Activated CD4-positive, alpha-beta T cell treated with anti-CD3 and anti-CD28 coated beads, Interleukin-2, amount 50 U/mL, for 16 hours (primary cell): ENCODE measurements at places on chromosomes 13 and 19.

DNA sequence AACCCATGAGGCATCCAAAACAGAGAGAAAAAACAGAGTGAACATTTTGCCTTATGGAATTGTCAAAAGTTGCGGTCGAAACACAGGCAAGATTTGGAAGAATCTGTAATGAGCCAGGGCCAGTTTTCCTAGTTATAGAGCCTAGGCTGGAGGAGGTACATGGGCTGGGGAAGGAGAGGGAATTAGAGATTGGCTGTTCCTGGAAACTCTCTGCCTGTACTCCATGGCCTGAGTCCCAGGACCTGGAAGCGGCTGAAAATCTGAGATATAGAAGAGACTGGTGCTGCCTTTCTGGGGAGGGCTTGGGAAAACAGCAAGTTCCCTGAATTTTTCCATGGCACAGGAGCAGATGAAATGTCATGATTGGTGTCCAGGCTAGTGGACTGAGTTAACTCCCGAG is 122.8 kb upstream of the KLF12 start:
- DNase-seq, result no peak

- no peak for DNase-seq
Observed at GRCh38 chr19:16397791-16398529, 73.3 kb downstream of the KLF2 start.

GRCh38 chr13:102875256-102875655 is 29.4 kb downstream of the ERCC5 start:
- no peak for DNase-seq

DNA sequence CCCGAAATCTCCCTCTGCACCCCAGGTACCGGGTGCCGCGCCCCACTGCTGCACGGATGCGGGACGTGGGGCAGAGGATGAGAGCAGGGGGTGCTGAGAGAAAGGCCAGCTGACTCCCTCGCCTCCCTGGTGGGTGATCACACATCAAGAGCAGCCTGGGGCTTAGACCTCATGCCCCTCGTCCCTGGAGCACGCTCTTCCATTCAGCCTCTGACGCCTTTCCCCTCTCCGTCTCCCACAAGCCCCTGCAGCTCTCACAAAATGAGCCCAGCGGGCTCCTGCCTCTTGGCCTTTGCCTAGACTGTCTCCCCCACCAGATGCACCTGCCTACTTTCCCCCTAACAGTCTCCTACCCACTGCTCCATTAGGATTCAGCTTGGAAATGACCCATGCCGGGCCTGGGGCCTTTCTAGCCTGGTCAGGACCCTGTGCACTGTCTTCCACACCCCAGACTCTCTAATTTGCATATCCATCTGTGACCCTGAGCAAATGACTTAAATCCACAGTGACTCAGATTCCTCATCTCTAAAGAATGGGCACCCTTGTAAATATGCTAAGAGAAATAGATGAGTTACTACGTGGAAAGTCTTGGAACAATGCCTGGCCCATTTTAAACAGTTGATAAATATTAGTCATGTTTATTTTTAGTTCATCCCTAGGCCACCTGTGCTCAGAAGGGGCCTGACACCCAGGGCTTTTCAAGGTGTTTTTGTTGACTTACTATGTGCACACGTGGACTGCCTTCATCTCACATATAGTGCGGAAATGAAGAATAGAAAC is 582 bp upstream of the PTPRH start:
- DNase-seq, result no peak

- DNase-seq, result no peak
Observed at GRCh38 chr13:113183450-113184129, 24.9 kb downstream of the PCID2 start.

DNA sequence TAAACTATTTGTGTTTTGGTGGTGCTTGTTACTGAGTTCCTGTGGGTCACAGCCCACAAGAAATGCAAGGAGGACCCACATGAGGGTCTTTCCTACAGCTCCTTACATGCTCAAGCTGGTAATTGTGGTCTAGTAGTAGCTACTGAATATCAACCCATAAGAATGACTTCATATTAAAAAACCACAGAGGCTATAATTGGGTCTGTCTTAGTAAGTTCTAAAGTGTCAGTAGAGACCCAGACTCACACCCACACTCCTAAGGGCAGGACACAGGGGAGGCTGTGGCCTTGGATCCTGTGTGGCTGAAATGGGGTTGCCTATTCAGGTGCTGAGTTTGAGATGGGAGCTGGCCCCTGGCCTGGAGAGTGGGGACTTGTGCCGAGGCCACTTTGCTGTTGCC is 19.6 kb downstream of the TFDP1 start:
- no peak for DNase-seq

GRCh38 chr19:49395581-49396407 is 7.7 kb downstream of the KASH5 start:
- DNase-seq, result no peak

DNA sequence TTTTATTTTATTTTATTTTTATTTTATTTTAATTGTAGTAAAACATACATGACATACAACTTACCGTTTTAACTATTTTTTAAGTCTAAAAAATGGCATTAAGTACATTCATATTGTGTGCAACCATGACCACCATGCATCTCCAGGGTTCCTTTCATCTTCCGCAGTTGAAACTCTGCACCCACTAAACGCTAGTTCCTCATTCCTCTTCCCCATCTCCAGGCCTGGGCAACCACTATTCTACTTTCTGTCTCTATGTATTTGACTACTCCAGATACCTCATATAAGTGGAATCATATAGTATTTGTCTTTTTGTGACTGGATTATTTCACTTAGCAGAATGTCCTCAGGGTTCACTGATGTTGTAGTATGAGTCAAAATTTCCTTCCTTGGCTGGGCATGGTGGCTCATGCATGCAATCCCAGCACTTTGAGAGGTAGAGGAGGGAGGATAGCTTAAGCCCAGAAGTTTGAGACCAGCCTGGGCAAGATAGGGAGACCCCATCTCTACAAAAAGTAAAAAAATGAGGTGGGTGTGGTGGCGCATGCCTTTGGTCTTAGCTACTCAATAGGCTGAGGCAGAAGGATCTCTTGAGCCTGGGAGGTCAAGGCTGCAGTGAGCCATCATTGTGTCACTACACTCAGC is 55.7 kb upstream of the ZNF507 start:
- no peak for DNase-seq

DNA sequence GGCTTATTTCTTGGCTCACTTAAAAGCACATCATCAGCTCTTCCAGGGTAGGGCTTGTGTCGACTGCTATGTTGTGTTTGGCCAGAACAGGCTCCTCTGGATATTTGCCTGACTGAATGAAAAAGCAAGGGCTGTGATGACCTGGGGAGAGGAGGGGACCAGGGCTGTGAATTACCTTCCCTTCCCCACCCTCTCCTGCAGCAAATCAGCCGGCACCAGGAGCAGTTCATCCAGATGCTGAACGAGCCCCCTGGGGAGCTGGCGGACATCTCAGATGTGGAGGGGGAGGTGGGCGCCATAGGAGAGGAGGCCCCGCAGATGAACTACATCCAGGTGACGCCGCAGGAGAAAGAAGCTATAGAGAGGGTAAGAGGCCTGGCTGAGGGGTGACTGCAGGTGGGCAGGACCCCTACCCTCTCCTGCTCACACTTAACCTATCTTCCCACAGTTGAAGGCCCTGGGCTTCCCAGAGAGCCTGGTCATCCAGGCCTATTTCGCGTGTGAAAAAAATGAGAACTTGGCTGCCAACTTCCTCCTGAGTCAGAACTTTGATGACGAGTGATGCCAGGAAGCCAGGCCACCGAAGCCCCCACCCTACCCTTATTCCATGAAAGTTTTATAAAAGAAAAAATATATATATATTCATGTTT is 4.4 kb downstream of the GADD45GIP1 start:
- no peak for DNase-seq

DNA sequence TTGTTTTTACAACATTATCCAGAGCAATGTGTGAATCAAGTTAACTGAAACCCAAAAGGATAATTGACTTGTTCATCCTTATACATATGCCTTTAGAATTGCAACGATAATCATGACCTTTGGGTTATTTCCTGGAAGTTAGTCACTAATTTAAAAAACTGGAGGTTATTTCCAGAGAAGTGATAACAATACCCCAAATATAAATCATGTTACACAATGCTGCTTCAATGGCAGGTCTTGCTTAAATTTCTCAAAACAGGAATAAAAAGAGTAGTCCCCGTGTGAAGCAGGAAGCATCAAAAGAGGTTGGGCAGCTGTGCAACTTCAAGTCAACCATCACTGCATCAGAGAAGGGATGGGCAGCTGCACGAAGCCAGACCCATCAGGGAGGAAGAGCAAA is 134.4 kb downstream of the EFNB2 start:
- DNase-seq, result no peak

DNA sequence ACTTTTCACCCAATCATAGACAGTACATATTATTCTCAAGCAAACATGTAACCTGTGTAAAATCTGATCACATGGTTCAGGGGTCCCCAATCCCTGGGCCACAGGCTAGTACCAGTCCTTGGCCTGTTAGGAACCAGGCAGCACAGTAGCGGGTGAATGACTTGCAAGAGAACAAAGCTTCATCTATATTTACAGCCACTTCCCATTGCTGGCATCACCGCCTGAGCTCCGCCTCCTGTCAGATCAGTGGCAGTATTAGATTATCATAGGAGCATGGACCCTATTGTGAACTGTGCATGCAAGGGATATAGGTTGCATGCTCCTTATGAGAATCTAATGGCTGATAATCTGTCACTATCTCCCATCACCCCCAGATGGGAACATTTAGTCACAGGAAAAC is 133.1 kb downstream of the MAB21L1 start:
- no peak for DNase-seq

DNA sequence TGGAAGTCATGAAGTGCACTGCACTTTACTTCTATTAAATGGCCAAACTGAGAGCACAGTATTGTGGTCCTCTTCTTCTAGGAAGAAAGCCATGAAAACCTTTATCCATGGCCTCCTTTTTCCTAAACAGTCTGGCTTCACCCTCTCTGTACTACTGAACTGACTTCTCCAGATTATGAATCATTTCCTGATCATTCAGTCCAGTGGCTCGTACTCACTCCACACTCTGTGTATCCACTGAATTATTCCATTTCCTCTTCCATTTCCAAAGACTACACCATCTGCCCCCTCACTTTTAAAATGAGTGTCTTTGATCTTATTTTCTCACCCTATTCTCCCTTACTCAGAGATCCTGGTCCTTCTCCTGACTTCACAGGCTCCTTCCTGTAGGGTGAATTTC is 29.7 kb upstream of the FREM2 start:
- no peak for DNase-seq

DNA sequence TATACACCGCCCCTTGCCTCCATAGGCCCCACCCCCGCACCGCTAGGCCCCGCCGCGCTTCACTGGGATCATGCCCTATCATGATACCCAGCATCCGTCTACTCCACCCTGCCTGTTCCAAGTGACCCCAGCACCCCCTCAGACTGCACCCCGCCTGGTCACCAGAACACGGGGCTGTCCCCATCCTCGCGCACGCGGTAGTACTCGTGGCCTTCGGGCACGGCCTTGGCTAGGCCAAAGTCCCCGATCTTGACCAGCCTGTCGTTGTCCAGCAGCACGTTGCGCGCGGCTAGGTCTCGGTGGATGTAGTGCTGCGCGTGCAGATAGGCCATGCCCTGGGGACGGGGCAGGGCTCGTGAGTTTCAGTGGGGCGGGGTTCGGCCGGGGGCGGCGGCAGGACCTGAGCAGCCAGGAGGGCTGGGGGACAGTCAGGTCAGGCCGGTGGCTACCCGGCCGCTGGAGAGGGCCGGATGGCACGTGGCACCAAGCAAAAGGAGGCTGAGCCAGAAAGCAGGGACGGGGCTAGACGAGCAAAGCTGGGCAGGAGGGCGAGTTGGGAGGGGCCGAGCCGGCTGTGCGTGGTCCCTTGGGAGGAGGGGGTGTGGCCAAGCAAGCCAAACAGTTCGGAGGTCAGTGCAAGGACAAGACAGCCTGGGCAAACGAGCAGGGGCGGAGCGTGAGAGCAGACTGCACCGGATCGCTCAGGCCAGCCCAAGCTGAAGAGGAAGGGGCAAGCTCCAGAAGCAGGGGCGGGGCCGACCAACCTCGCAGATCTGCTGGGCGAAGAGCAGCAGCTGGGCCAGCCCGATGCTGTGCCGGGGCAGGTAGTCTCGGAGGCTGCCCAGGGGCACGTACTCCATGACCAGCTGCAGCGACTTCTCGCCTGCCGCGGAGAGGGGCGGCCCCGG is 13.6 kb upstream of the ICAM3 start:
- DNase-seq, result no peak

DNA sequence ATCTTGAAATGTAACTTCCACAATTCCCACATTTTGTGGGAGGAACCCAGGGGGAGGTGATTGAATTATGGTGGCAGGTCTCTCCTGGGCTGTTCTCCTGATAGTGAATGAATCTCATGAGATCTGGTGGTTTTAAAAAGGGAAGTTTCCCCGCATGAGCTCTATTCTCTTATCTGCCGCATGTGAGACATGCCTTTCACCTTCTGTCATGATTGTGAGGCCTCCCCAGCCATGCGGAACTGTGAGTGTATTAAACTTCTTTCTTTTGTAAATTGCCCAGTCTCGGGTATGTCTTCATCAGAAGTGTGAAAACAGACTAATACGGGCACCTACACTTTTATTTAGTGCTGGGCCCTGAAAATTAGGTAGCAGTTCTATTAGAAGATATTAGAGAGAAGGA is 45.8 kb downstream of the TNFSF13B start:
- DNase-seq, result no peak
